ENCODE measurements at places on chromosomes 16 and 17.

- no peak for DNase-seq
These were observed 20.8 kb downstream of the GNA13 start for GRCh38 chr17:65035704-65036103.

- no peak for DNase-seq
These were observed 315.3 kb downstream of the XYLT1 start for GRCh38 chr16:17155485-17155884.

DNA sequence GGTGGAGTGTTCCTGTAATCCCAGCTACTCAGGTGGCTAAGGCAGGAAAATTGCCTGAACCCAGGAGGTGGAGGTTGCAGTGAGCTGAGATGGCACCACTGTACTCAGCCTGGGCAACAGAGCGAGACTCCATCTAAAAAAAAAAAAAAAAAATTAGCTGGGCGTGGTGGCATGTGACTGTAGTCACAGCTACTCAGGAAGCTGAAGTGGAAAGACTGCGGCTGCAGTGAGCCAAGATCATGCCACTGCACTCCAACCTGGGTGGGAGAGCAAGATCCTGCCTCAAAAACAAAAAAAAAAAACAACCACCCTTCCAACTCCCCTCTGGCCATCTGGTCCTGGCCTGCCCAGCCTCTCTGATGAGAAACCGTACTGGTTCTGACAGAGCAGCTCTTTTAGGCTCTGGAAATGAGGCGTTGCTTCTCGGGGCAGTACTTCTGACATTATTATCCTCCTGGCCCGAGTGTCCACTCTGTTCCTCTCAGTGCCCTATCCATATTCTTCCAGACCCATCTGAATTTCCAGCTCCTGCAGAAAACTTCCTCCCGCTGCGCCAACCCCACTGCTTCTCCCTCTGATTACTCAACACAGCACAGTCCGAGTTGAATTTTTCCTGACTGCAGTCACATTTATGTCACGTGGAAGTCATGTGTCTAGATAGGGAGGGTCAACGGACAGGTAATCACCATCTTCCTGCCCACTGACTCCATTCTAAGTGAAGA is 13.3 kb downstream of the GGA2 start:
- DNase-seq: peak; percentile 57

GRCh38 chr16:26175944-26176343 is 484.2 kb downstream of the HS3ST4 start:
- DNase-seq: no peak

DNA sequence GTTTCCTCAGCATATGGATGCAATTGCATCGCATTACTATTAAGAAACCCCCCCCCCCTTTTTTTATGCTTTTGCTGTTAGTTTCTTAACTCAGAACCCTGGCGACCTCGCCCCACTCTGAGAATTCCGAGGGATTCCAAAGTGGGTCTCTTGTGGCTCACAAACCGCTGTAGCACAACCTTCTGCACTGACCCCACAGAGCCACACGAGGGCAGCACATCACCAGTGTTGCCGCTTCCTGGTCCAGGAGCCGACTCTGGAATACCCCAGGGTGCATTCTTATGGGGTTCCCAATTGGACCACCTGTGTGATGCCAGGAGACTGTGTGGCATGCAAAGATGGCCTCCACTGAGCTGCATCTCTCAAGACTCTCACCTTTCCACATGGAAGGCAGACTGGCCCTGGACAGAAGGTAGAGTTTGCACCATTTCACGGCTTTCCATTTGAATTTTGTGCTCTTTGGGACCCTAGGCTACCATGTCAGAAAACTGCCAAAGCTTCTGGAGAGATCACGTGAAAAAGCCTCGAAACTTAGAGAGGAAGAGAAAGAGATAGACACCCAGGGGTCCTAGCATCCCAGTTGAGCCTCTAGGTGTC is 432.7 kb upstream of the ASIC2 start:
- DNase-seq: peak; percentile 1

GRCh38 chr17:58046239-58047094 is 36.8 kb upstream of the DYNLL2 start:
- no peak for DNase-seq

GRCh38 chr17:35973333-35974260 is 7.7 kb downstream of the CCL16 start:
- DNase-seq: peak; percentile 52

GRCh38 chr16:81472391-81472790 is 27.8 kb downstream of the CMIP start:
- no peak for DNase-seq

GRCh38 chr17:68196394-68197090 is 51.3 kb upstream of the AMZ2 start:
- DNase-seq: no peak

DNA sequence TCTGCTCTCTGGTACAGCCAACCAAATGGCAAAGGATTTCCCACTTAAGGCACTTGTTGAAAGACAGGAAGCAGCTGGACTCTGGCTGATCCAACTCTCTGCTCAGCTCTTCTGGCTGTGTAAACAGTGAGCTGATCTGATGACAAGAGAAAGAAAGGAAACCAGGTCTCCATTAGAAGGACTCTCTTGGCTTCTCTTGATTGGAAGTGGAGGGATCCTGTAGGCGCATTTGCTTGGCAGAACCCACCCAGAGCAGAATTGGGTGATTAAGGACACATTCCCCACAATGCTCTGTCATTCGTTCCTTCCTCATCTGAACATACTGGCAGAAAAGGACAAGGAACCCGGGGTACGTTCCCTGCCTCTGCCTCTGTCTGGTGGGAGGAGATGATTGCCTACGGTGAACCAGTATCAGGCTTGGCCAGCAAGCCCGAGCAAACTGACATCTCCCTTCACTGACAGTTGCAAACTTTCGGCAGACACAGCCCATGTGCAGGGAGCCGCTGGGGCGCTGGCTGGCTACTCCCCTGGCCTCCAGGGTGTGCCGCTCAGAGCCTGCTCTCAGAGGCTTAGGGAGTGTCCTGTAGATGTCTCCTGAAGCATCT is 29.1 kb downstream of the LDHD start:
- DNase-seq: peak; percentile 80

DNA sequence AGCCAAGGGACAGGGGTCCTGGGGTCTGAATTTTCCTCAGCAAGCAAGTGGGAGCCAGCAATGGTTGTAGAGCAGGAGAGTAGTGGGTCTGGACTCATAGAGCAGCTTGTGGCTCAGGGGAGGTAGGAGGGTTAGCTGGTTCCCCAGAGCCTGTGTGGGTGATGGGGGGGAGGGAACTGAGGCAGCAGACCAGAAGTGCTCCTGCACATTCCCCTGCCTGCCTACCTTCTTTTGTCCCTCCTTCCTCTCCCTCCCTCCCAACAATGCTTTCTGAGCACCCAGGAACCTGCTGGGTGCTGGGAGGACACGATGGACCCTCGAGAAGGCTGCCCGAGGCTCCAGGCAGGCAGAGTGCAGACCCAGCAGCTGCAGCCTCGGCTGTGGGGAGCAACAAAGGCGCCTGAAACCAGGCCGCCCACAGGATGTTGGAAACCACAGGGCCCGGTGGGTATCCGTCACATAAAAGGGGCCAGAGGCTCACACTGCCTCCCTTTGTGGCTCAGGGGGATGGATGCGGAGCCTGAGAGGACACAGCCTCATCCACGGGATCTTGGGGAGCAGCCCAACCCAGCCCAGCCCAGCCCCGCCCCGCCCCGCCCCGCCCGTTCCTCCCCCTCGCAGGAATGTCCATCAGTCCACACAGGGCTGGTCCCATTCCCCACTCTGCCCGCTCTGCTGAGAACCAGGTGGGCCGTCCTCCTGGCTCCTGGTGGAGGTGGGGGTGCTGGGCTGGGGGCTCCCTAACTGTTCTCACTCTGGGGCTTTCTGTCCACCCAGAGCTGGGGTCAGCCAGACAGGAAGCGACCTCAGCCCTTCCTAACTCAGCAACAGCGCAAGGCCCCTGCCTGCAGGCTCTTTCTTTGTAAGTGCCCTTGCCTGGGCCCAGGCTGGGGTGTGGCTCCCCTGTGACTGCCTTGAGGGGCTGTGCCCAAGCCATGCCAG is 1.7 kb upstream of the NLRC3 start:
- DNase-seq: no peak

GRCh38 chr16:73062001-73062616 is 14.2 kb upstream of the ZFHX3 start:
- DNase-seq: no peak
